ENCODE measurements at places on chromosomes 3 and 15. TPM values are rescaled to one million over a fixed set of nuclear protein-coding genes. Genes with fewer than 3 reads are reported as not detected.

SEMA3G gene
- 25.3 TPM for polyA plus RNA-seq

DNA sequence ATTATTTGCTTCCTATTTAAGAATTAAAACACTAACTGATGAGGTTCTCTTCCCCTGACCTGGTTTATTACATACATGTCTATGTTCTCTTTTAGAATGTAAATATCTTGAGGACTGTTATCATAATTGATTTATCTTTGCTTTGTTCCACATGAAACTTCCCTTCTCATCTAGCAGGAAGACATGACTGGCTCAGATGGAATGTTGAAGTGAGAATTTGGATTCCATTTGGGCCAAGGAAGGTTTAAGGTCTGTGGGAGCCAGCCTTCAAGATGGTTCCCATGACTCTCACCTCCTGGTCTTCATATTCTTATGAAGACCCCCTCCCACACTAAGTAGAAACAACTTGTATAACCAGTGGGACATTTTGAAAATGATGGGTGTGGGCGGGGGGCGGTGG is 222.2 kb upstream of the GADL1 start:
- no peak for DNase-seq

KCNH8 gene
- polyA plus RNA-seq, result 1.2 TPM

GRCh38 chr15:98018761-98019351 is 58.4 kb downstream of the ARRDC4 start:
- DNase-seq, result no peak

Data from left renal pelvis (tissue), 4 donors.